NCI-H460 (cell line): ENCODE measurements at places on chromosomes 16 and 17. TPM values are rescaled to one million over a fixed set of nuclear protein-coding genes. Genes with fewer than 3 reads are reported as not detected.

GRCh38 chr17:10859051-10859450 lies 21.2 kb upstream of the PIRT start:
- no peak for DNase-seq

DNA sequence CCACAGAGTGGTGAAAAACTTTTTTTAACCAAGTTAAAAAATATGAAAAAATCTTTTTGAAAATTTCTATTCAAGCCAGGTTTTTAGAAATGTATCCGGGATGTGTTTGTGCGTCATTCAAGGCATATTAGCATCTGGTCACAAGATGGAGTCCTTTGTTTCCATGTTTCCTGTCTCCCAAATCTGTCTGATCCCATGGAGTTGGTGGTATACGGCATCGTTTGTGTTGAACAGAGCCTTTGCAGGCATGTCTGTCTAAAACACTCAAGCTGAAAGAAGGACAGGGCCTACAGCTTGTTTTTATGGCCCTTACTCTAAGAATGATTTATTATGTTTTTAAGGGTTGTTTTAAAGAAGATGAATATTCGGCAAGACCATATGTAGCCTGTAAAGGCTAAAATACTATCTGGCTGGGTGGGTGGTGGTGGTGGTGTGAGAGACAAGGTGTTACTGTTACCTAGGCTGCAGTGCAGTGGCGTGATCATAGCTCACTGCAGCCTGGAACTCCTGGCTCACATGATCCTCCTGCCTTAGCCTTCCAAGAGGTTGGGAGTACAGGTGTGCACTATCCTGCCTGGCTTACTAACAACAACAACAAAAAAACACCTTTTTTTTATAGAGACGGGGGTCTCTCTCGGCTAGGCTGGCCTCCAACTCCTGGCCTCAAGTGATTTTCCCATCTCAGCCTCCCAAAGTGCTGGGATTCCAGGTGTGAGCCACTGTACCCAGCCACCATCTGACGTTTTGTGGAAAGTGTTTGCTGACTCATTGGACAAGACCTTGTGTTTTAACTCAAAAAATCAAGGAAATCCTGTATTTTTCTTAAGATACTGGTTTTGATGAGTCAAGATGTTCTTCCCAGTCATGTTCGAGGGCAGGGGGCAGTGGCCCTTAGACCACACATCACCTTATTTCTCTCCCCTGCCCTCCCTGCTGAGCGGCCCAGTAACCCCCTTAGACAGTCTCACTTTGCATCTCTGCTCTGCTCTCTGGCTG lies 52.2 kb downstream of the NDE1 start:
- DNase-seq, result no peak

DNA sequence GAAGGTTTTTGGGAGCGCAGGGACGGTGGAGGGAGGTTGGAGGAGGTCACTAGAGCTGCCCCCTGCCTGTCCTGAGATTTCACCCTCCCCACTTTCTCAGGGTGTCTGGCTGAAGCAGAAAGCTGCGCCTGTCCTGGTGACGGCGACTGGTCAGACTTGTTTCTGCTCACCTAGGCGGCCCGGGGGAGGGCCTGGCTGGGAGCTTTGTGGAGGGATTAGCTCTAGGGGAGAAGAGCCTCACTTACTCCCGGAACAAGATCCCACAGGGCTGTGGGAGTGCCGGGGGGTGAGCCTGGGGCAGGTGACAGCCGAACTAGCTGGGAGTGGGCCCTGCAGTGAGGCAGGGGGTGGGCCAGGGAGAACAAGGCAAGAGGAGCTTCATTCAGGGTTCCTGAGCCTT lies 11.5 kb downstream of the NHERF1 start:
- DNase-seq, result no peak

DNA sequence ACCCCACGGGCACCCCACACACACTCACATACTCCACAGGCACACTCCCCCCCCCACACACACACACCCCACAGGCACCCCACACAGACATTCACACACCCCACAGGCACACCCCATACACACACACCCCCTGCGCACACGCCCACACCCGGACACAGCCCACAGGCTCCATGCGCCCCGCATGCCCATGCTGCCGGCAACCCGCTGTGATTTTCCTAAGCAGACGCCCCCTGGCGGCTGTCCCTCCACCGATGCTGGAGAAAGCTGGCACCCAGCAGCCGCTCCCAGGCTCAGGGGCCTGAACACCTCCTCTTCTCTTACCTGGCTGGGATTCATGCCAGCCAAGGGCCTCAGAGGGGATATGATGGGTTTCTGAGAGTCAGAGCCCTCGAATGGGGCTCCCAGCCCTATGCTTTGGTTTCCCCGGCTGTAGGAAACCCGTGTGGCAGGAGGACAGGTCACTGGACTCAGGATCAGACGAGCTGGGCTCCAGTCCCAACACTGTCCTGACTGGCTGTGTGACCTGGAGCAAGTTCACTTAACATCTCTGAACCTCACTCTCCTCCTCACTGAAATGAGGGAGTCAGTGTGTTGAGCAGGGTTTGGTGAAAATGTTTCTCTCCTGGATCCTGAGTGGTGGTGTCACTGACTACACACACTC lies 19.6 kb upstream of the TNFRSF13B start:
- peak; percentile 58 for DNase-seq

DNA sequence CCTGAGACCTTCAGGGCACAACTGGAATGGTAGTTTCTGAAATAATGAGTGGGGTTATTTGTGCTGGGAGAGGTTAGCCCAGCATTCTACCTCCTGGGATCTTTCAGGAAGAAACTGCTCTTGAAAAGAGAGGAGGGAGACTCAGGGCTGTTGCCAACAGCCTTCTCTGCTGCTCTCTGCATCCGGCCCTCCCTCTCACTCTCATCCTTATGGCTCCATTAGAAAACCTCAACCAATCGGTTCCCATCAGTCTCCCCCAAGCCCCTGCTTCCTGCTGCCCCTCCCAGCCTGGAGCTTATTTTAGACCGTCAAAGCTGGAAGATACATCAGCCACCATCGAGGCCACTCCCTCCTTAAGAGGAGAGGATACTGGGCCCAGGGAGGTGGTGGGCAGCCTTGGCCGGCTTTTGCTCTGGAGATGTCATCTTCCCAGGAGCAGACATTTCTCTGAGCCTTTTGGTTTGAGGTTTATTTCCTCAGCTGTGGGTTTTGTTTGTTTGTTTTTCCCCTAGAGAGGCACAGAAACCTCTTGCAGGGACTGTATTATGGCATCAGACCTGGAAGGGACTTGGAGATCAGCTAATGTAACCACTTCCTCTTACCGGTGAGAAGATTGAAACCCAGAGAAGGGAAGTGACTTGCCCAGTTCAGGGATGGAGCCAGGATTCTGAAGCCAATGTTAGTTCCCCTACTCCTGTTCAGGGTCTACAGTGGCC lies 2.7 kb downstream of the MPRIP start:
- DNase-seq, result no peak

Gene DPEP2
- not detected in 2 replicates for total RNA-seq
